ENCODE measurements at places on chromosomes 1 and 21.

DNA sequence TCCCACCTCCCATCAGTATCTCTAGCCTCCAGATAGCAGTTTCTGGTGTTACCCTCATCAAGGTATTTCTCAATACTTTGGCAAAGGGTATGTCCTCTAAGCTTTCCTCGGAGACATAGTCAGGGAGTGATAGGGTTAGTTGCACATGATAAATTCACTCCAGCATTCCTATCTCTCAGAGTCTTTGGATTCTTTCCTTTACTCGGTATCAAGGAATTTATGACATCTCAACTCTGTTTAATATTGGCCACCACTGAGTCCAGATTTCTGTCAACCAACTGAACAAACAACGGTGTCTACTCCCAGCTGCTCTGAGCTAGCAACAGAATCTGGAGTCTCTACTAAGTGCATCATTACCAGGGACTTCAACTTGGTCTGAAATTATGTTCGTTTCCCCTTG, 233.4 kb downstream of the TM2D1 start:
- no peak for DNase-seq

DNA sequence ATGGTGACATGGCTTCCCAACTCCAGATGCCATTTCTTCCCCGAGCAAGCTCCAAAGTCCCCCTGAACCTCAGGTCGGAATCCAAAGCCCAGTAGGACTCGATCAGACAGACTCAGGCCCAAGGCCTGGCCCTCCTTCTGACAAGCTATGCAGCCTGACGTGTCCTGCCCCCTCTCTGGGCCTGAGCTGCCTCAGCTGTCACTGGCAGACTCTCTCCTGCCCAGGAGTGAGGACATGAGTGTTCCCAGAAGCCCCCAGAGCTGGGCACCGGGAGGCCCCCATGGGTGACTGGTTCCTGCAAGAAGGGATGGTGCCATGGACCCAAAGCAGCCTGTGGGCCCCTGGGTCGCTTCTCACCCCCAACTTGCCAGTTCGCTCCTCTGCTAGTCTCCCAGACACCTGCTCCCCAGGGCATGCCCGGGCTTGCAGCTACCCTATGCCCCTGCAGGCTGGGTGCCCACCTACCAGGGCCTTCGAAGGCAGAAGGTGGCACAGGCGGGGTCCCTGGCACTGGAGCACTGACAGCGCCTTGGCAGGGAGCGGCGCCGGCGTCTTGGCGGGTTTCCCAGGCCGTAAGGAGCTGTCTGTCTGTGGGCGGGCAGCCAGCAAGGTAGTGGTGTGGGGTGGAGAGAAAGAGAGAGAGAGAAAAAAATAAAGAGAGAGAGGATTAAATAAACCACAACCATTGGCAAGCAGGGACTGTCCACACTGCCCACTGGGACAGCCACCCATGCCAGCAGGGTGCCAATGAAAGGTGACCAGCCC, 2.3 kb downstream of the EDN2 start:
- DNase-seq = peak; percentile 95

DNA sequence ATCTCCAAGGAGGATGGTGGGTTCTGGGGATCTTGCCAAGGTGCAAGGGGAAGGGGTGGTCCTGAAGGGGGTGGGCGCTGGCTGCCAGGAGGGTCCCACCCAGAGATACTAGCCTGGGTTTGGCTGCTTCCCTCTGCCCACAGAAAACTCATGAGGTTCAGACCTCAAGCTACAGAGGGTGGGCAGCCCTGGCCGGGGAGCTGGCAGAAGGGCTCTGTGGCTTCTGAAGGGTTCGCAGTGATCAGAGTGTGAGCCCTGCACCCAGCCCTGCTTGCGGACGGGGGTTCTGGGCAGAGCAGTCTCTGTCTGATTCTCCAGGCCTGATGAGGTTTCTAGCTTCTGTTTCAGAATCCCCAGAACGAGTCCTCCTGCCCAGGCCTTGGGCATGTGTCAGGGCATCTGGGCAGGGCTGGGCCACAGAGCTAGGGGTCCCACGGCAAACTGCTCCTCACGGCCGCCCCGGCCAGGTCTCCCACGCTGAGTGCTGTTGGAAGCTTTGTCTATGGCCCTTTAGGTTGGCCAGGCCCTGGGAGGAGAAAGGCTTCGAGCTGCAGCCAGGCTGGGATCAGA, 635 bp upstream of the MMEL1 start:
- DNase-seq = no peak

DNA sequence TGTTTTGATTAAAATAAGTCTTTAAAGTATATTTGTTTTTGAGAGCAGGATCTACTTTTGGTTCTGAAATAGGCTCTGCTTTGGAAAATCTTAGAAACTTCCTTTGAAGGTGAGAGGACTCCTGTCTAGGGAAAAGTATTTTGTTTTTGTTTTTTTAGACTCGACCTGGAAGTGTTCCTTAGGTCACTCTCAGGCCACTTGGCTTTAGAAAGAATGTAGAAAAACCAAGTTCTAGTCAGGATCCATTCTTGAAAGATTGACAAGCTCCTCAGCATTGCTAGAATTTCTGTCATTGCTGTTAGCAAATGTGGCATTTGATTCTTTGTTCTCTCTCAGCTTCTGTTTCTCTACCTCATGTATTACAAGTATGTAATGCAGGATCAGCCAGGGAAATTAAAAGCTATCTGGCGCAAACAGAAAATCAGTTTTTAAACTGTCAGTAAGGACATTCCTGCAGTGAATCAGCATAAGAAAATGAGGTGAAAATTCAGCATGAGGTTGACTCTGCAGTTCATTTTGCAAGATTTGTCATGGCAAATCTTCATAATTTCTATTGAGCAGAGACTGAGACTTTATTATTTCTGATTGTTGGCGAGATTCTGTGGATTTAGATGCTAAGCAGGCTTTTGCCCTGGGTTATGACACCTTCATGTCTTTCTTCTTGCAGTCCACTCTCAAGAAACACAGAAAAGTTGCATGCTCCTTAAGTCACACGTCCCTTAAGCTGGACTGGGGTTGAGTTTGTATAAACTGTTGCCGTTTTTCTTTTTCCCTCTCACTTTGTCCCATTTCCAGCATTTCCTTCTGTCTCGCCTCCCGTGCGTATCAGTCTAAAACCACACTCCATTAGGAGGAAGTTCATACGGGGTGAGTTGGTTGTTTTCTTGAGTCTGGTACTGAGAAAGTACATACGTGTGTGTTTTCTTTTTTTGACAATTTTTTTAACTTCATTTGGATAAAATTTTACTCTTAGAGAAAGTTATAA, 12.6 kb downstream of the NTPCR start:
- no peak for DNase-seq

- no peak for DNase-seq
Observed at GRCh38 chr1:46503421-46503820, 13.8 kb downstream of the DMBX1 start.

All from COR-L47 (cell line).